ENCODE measurements at places on chromosomes 11 and 22.

DNA sequence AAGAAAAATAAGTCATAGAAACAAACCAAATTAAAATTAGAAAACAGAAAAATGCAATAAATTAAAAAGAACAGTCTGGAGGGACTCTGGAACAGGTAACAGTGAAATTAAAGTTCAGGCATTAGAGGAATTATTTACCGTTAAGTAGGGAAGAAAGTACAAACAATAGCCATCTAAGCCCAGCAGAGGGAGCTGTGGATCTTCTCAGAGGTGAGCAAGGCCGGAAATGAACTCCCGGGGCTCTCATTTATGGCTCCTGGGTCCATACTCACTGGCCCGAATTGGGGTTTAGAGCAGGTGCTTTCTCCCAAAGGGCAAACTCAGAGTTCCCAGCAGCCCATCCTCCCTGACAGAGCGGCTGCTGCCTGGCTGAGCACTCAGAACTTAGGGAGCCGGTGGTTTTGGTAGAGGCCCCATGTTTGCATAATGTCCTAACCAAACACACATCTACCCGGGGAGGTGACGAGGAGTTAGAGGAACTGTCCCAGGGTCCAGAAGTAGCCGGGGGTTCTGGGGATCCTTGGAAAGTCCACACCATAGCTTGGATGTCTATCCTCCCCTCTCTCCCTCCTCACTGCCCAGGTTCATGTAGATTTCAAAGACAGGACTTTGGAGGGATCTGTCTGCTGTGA lies 87.8 kb upstream of the VPREB1 start:
- DNase-seq = peak; percentile 8

GRCh38 chr11:70142221-70142875 lies 60.7 kb upstream of the FADD start:
- no peak for DNase-seq

GRCh38 chr11:34145073-34145472 lies 39.6 kb downstream of the NAT10 start:
- DNase-seq = no peak

DNA sequence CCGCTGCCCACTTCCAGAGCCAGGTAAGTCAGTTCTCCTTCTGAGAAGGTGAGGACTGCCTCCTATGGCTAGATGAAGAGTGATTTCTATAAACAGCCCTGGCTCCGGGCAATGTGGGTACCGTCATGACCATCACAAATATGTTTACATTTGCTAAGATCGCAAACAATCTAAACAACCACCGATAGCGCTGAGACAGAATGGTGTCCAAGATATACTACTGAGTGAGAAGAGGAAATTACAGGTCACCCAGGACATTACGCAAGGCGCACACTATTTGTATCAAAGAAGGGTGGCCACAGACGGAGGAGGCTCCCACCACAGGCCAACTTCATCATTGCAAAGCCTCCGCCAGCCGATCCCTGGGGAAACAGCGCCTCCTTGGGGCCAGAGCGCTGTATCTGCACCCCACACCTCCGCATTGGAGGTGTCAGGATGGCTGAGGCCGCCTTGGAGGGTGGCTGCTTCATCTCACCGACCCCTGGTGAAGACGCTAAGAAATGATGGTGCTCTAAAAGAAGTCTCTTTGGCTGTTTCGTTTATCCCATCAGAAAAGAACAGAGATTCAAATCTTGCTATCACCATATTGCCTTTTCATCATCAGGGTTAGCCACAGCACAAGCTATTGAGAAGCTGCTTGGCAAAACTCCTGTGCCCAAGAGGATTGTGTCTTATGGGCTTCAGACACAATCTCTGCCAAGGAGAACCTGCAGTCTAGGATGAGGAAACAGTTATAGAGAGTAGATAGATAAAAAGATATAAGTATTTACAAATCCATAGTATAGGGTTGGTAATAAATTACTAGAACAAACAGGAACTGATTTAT lies 12.3 kb upstream of the ASRGL1 start:
- no peak for DNase-seq

DNA sequence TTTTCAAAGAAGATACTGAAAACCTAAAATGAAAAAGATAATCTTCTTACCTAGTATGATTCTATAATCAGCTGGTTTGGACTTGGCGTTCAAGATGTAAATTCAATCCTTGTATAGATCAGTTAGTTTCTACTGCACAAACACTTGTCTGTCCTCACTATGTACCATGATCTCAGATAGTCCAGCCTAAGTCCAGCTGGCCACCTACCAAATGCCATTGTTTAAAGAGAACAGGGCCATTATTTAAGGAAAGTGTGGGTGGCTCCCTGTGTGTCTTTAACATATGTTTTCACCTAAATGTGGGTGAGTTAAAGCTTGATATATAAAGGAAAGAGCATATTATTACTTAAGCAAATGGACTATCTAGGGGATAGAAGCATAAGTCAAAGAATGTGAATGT lies 38.6 kb downstream of the BLID start:
- DNase-seq = no peak

DNA sequence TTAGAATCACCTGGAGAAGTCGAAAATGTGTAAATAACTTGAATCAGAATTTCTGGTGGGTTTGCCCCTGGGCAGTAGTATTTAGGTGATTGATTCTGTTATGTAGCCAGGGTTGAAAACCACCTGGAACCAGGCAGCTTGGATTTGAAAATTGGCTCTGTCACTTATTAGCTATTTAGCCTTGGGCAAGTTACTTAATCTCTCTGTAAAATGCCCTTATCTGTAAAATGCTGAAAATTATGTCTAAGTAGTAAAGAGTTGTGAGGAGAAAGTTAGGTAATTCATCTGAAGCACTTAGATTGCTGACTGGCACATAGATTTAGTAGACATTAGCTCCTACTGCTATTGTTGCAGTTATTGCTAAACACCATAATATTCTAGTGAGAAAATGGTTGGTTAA lies 49.3 kb downstream of the PPME1 start:
- no peak for DNase-seq

DNA sequence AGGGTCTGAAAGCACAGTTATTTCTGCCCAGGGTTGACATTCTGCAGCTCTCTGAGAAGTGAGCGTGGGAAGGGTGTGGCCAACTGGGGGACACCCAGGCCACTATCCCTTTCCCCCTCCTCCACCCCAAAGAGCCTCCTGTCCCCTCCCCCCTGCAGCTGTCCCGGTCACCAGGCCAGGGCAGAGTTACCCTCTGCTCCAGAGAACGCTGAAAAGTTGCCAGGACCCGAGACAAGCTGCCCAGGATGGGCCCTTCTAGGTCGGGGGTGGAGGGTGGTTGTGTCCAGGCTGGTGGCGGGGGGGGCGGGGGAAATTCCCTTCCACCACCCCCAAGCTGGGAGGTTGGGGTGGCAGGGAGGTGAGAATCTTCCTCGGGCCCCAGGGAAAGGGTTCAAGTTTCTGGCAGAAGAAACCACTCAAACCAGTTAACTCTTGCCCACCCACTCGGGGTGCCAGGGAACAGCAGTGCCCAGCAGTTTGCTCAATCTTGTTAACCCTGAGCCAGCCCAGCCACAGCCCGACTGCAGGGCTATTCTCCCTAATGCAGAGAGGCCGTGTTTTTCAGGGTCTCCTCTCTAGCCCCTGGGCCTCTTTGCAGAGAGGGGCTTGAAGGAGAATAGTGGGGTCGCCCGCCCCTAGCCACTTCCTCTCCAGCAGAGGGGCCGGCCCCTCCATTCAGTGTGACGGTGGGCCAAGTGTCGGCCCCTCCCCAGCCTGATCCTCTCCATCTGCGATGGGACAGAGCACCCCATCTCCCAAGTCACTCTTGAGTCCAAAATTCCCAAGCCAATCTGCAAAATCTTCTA lies 697 bp downstream of the LGALS1 start:
- no peak for DNase-seq

GRCh38 chr11:17684550-17684949 lies 34.8 kb upstream of the MYOD1 start:
- DNase-seq = no peak

GRCh38 chr11:13216019-13216710 lies 61.4 kb upstream of the BMAL1 start:
- no peak for DNase-seq

DNA sequence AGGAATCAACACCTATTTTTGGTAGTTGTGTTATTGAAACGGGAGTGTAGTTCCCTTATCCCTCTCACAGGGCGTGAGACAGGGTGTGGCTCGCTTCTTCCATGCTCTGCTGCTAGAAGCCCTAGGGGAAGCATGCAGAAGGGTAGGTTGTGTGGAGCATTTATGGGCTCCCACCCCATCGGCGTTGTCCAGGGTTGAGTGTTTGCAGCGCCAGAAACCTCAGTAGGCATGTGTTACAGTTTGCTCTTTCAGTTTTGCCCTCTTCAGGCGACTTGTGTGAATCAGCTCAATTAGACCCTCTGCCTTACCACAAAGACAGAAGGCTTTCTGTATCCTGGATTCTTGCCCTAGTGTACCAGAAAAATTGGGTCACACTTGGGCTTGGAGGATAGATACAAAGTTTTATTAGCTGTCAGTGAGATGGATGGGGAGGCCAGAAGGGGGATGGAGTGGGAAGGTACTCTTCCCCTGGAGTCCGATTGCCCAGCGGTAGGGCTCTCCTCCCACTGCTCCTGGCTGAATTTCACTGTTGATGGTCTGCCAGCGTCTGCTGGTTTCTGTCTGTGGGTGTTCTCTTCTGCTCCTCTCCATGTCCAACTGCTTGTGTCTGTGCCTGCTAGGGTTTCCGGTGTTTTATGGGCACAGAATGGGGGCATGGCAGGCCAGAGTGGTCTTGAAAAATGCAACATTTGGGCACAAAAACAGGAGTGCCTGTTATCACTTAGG lies 358.3 kb upstream of the CTSC start:
- DNase-seq = no peak

All from activated naive CD4-positive, alpha-beta T cell (primary cell).